ENCODE measurements at places on chromosomes 13 and 19.

DNA sequence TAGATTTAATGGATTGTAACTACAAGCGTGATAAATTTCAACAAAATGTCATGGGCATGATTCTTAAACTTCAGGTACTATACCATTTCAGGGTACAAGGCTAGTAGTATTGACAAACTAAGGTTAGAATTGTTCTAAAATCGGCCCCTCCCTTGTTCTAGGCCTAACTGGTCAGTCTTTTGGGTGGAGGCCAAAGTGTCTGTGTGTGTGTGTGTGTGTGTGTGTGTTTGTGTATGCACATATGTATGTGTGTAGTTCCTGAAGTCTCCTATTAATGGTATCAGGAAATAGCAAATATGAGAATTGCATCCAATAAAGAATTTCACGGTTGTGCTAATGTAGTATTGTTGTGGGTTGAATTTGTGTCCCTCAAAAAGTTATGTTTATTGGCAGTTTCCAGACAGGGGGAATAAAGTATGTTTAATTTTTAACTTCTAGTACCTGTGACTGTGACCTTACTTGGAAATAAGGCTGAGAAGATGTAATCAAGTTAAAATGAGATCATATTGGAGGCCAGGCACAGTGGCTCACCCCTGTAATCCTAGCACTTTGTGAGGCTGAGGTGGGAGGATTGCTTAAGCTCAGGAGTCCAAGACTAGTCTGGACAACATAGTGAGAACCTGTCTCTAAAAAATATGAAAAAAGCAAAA lies 119.2 kb downstream of the KLF5 start:
- no peak for DNase-seq

DNA sequence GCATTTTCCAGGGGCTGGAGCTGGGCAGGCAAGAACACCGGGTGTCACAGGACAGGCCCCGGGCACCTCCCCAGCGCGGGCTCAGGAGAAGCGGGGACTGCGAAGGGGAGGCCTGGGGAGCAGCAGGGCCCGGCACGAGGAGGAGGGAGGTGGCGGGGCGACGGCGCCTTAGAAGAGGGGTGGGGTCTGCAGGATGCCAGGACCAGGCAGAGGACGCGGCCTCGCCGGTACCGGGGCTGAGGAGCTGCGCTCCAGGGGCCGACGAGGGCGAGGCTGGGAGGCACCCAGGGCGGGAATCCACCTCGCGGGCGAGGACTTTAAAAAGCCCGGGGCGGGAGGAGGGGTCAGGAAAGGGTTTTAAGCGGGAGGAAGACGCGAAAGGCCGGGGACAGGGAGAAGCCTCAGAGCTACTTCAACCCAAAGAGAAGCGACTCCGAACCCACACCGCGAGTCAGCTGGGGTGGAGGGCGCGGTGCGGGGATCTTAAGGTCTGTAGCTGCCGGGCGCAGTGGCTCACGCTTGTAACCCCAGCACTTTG lies 665 bp downstream of the ZNF347 start:
- peak; percentile 1 for DNase-seq

- DNase-seq = peak; percentile 31
These were observed 10.5 kb downstream of the PMIS2 start for GRCh38 chr19:35596366-35596999.

GRCh38 chr19:47720669-47721422 lies 7.6 kb downstream of the EHD2 start:
- DNase-seq = no peak

DNA sequence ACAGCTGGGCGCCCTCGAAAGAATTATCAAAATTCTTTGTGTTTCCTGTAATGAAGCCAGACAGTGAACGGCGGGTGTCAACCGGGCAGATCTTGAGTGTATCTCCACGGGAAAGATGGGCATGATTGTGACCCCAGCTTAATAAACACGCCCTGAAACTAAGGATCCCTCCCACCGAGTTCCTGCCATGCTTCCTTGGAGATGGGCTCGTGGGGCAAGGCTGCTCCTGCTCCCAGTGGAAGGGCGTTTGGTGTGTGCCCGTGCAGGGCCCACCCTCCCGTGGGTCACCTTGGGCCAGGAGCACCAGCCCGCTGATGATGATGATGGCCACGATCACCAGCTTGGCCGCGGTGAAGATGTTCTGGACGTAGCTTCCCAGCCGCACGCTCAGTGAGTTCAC lies 7.4 kb downstream of the SLC7A9 start:
- no peak for DNase-seq
